ENCODE measurements at places on chromosomes 11 and 22. TPM values are rescaled to one million over a fixed set of nuclear protein-coding genes. Genes with fewer than 3 reads are reported as not detected.

DNA sequence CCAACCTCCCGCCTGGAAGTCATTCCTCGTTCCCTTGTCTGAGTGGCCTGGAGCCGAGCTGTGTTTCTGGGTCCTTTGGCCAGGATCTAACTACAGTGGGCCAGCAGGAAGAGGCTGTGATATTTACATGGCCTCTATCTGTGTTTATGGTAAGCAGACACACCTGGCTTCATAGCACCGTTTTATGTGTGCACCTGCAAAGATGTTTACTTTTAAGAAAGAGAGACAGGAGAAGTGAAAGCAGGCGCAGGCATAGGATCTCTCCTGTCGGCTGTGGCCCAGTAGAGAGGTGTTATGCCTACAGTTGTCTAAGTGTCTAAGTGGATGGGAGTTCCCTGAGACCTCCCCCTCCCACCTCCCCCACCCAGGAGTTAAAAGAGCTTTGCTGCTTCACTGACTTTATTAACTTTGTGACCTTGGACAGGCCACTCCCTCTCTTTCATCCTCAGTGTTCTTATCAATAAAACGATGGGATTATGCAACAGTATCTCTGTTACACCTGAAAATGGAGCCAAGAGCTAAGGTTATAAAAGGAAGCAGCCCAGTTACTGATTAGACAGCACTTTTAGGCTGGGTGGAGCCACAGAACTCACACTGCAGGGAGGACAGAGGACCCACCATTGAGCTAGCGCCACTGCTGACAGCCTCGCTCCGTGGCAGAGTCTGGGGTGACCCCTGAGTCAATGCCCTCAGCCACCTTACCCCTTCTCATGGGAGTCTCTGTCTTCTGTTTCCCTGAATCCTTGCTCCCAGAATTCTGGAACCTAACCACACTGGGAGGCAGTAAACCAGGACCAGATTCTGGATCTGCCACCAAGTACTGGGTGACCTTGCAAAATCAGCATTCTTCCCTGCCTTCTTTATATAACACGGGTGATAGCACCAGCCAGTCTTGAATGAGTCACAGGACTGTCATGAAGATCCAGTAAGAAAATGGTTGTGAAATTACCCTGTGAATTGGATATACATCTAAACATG is 22.0 kb downstream of the ST14 start:
- no peak overlapping the region for H3K4me3 ChIP-seq
- peaks cover 26% of the 10 kb centered on the region for H3K27me3 ChIP-seq
- no peaks in the 10 kb centered on the region for H3K36me3 ChIP-seq
- DNase-seq = no peak
- no peaks in the 10 kb centered on the region for H3K4me1 ChIP-seq
- no peak overlapping the region for H3K27ac ChIP-seq

GRCh38 chr11:78764946-78765345 is 190.3 kb upstream of the NARS2 start:
- no peak overlapping the region for H3K27ac ChIP-seq
- DNase-seq = no peak
- H3K36me3 ChIP-seq = no peaks in the 10 kb centered on the region
- H3K4me1 ChIP-seq = no peaks in the 10 kb centered on the region

GRCh38 chr22:32533265-32534111 is 58.9 kb downstream of the FBXO7 start:
- peaks cover 36% of the 10 kb centered on the region for H3K27me3 ChIP-seq
- H3K4me3 ChIP-seq = no peak overlapping the region
- DNase-seq = no peak

HDHD5 gene
- 16.7 TPM for total RNA-seq

DNA sequence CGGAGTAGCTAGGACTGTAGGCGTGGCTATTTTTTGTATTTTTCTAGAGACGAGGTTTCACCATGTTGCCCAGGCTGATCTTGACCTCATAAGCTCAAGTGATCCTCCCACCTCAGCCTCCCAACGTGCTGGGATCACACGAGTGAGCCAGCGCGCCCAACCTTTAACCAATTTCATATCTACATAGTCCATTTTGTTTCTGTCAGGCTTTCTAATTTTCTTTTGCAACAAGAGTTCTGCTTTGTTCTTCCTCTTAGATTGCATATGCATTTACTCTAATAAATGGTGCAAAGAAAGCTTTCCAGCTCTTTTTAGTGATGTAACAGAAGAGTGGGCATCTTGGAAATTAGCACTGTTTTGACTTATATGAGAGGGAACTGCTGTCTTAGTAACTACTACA is 13.3 kb downstream of the RTN3 start:
- H3K27ac ChIP-seq = no peak overlapping the region
- H3K4me3 ChIP-seq = no peak overlapping the region
- H3K4me1 ChIP-seq = peaks cover 22% of the 10 kb centered on the region

SREBF2 gene
- 106 TPM for total RNA-seq

ATL3 gene
- total RNA-seq = 32.8 TPM

DNA sequence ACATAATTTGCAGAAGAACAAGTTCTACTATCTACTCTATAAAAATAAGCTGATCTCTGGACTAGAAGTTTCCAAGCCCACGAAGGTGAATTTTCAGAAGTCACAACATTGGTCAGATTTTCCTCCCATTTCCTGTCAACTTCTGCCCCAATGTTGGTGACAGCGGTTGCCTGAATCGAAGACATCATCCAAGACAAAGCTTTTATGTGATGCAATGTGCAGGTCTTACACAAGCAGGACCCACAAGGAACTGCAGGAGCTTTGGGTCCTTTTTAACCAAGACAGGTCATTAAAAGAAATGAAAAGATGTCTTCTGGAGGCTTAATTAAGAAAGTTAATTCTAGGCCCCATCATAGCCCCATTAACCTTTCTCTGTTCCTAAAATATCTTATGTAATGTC is 125.6 kb upstream of the BLID start:
- H3K36me3 ChIP-seq = no peaks in the 10 kb centered on the region
- H3K4me1 ChIP-seq = no peaks in the 10 kb centered on the region
- H3K4me3 ChIP-seq = no peak overlapping the region
- H3K27me3 ChIP-seq = peaks cover 7% of the 10 kb centered on the region
- DNase-seq = no peak

CASP5 gene
- total RNA-seq = not detected

GRCh38 chr11:37988031-37988430 is 1390.0 kb upstream of the RAG2 start:
- H3K4me3 ChIP-seq = no peak overlapping the region
- DNase-seq = no peak
- H3K27ac ChIP-seq = no peak overlapping the region
- no peaks in the 10 kb centered on the region for H3K4me1 ChIP-seq
- no peaks in the 10 kb centered on the region for H3K27me3 ChIP-seq

DNA sequence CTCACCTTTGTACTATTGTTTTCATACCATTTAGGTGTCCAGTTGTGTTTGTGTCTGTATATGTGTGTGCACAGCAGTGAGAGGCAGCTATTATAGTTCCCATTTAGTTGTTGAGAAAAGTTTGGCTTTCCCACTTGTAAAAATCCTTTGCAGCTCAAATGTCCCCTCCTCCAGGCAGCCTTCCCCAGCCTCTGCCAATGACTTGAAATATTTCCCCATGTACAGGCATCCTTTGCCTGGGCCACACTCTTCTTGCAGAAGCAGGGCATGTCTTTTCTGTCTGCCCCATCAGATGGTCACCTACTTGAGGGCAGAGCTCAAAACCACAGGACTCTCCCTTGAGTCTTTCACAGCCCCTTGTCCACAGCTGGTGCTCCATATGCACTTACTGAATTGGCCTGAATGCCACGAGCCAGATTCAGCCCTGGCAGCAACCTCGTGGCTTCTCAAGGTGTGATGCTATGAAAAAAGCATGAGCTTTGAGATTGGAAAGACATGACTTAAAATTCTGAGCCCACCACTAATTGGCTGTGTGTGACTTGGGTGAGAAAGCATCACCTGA is 39.3 kb downstream of the MYEOV start:
- H3K27me3 ChIP-seq = peaks cover 5% of the 10 kb centered on the region
- no peak for DNase-seq
- H3K27ac ChIP-seq = no peak overlapping the region
- H3K4me1 ChIP-seq = peaks cover 9% of the 10 kb centered on the region

DNA sequence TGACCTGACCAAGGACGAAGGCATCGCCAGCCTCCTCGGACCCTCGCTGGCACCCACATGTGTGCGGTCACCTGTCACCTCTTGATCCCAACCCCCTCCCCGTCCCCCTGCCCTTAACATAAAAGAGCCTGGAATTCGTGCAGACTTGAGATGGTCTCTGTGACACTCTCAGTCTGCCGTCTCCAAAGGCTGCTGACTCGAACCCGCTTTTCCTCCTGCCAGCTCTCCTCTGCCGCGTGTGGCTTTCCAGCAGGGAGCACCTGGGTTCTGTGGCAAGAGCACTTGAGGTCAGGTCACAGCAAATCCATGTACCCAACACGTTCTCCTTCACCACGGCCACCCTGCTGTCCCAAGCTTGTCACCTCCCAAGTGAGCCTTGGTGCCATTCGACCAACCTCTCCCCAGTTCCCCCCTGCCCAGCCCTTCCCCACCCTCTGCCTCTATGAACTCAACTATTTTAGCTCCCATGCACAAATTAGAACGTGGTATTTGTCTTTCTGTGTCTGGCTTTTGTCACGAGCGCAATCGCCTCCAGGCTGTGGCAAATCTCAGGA is 207.6 kb downstream of the BRD1 start:
- no peaks in the 10 kb centered on the region for H3K36me3 ChIP-seq
- no peak for DNase-seq
- no peak overlapping the region for H3K27ac ChIP-seq
- peaks cover 18% of the 10 kb centered on the region for H3K4me1 ChIP-seq

DNA sequence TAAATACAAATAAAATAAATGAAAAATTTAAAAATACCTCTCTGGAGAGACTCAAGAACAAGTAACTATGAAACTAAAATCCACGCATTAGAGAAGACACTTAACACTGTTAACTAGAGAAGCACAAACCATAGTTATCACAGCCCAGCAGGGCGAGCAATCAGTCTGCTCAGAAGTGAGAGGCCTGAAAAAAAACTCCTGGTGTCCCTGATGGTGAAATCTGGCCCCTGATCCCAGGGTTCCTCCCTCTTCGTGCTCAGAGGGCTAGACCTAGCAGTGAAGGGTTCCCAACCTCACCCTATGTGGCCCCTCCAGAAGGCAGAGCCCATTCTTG is 49.7 kb upstream of the VPREB1 start:
- peaks cover 3% of the 10 kb centered on the region for H3K4me1 ChIP-seq
- DNase-seq = no peak
- no peaks in the 10 kb centered on the region for H3K36me3 ChIP-seq

DNA sequence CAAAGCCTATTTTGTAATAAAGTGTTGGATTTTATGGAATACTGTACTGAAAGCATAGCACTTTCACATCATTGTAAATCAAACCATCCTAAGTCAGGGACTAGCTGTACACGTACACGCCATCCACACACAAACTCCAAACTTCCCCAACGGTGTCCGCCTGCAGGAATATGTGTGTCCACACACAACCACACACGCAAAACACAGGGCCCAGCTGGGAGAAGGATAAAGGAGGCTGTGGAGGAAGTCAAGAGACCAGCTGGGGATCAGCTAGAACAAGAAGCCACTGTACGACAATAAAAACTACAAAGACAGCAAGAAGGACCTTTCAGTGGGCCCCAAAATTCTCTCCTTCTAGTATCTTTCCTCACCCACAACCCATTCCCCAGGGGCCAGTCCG is 1.6 kb downstream of the TRIM29 start:
- DNase-seq = no peak
- no peaks in the 10 kb centered on the region for H3K36me3 ChIP-seq
- peaks cover 5% of the 10 kb centered on the region for H3K4me1 ChIP-seq
- H3K4me3 ChIP-seq = no peak overlapping the region

GRCh38 chr11:11427542-11427941 is 74.5 kb upstream of the CSNK2A3 start:
- H3K27ac ChIP-seq = no peak overlapping the region
- no peak overlapping the region for H3K4me3 ChIP-seq
- peaks cover 63% of the 10 kb centered on the region for H3K27me3 ChIP-seq
- no peaks in the 10 kb centered on the region for H3K4me1 ChIP-seq
- no peaks in the 10 kb centered on the region for H3K36me3 ChIP-seq
- DNase-seq = no peak

GRCh38 chr22:20054034-20054427 is 26.0 kb upstream of the DGCR8 start:
- H3K4me3 ChIP-seq = no peak overlapping the region
- peaks cover 11% of the 10 kb centered on the region for H3K4me1 ChIP-seq
- no peak overlapping the region for H3K27ac ChIP-seq
- peaks cover under 1% of the 10 kb centered on the region for H3K36me3 ChIP-seq
- H3K27me3 ChIP-seq = no peaks in the 10 kb centered on the region

SCGB1C1 gene
- not detected for total RNA-seq

CEP126 gene
- 0.94 TPM for total RNA-seq

All from T-helper 17 cell (primary cell).